ENCODE measurements at places on chromosomes 6 and 20.

DNA sequence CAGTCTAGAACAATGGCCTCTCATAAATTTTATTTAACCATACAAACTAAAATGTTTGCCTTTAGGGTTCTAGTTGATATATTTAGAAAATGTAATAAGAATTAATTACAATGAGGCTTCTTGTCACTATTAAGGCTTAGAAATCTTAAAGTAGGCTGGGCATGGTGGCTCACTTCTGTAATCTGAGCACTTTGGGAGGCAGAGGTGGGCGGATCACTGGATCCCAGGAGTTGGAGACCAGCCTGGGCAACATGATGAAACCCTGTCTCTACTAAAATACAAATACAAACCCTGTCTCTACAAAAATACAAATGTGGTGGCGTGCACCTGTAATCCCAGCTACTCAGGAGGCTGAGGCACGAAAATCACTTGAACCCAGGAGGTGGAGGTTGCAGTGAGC lies 99.0 kb upstream of the ADGRF1 start:
- no peak for DNase-seq

DNA sequence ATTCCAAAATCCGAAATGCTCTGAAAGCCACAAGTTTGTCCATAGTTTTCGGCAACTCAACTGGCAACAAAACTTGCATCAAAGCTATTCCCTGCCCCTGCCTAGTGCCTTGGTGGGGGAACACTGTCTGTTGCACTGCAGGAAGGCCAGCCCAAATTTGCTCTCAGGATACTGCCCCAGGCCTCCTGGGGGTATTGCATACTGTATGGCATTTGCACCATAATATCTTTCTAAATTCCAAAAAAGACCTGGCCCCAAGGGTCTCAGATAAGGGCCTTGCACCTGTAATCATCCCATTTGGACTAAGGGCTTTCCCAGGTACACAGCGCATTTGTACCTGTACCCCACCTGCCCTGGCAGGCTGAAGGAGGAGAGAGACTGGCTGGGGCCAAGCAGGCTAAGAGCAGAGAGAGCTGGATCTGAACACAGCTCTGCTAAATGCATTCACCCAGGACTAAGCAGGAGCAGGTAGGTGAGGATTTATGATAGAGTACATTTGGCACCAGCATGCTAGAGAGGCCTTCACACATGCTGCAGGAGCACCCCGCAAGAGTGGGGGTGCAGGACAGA lies 4.0 kb upstream of the GRM4 start:
- DNase-seq: no peak

GRCh38 chr20:59831024-59831915 lies 102.2 kb downstream of the SYCP2 start:
- no peak for DNase-seq

- DNase-seq: no peak
Observed at GRCh38 chr6:168934660-168935627, 318.7 kb downstream of the THBS2 start.

DNA sequence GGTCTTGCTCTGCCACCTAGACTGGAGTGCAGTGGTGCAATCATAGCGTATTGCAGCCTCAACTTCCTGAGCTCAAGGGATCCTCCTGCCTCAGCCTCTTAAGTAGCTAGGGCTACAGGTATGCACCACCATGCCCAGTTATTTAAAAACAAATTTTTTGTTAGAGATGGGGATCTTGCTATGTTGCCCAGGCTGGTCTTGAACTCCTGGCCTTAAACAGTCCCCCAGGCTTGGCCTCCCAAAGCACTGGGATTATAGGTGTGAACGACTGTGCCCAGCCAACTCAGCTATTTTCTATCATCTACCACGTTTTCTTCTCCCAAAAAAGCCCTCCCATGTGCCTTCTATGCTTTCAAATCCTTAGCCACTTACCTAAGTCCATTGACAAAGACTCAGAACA lies 243.7 kb upstream of the SOX4 start:
- DNase-seq: no peak

DNA sequence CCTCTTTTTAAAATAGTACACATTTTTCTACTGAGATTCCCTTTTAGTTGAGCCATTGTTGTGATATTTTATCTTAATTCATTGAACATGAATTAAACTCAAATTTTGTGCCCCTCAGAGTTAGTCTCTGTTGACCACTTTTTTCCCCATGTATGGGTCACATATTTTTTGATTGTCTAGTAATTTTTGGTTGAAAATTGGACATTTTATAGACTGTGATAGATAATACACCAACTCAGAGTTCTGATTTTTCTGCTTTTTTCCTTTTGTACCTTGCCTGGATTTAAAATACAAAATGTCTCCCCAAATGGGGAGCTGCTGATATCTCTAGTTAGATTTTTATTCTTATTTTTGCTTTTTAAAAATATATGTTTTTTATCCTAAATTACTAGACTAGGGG lies 291.8 kb upstream of the CITED2 start:
- DNase-seq: no peak

- no peak for DNase-seq
Observed at GRCh38 chr20:5030348-5031205, 29.3 kb upstream of the SLC23A2 start.

DNA sequence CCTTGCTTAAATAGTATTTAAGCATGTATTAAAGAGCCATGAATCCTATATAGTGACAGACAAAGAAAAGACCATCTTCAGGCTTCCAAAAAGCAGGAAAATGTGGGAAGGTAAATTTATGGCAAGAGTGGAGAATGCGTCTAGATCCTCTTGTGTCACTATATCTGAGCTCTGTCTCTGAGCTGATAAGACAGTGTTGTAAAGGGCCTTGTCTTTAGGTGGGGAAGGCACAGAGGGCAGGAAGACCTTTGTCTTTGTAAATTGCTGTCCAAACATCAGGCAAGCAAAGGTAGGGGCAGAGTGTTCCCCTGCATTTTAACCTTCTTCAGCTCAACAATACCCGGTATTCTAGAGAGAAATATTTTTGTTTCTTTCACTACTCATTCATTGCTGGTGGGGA lies 33.9 kb upstream of the MBOAT1 start:
- no peak for DNase-seq
